ENCODE measurements at places on chromosomes 2 and 18.

GRCh38 chr2:219658874-219659273 is 31.4 kb downstream of the SLC4A3 start:
- no peak for DNase-seq

DNA sequence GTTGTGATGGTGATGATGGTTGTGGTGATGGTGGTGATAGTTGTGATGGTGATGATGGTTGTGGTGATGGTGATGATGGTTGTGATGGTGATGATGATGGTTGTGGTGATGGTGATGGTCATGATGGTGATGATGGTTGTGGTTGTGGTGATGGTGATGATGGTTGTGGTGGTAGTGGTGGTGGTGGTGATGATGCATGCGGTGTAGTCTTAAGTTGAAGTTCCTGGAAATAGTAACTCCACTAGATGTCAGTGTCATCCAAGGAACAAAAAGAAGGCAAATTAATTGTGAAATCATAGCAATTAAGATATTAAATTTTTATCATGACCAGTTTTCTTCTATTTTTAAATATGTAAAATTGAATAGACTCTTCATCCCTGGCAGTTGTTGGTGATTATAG is 309.2 kb downstream of the AGAP1 start:
- DNase-seq, result no peak

DNA sequence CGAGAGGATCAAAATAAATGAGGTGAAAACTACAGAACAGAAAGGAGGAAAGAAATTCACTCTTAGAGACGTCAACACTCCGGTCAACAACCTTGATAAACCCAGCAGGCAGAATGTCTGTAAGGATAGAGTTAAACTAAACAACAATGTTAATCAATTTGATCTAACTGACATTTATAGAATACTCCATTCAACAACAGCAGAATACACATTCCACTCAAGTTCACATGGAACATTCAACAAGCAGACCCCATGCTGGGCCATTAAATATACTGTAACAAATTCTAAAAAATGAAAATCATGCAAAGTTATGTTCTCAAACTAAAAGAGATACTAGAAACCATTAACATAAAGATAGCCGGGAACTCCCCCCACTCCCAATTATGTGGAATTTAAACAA is 41.8 kb downstream of the FAM210A start:
- DNase-seq, result no peak

GRCh38 chr2:222904557-222905258 is 43.9 kb downstream of the ACSL3 start:
- DNase-seq, result no peak

DNA sequence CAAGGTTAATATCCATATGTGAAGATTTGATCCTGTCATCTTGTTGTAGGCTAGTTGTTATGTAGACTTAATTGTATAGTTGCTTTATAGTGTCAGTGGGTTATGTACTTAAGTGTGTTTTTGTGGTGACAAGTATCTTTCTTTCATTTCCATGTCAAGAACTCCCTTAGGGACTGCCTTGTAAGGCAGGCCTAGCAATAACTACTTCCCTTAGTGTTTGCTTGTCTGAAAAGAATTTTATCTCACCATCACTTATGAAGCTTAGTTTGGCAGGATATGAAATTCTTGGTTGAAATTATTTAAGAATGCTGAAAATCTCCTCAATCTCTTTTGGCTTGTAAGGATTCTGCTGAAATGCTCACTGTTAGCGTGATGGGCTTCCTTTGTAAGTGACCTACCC is 467.6 kb downstream of the CDH2 start:
- DNase-seq, result no peak

- DNase-seq, result no peak
Observed at GRCh38 chr2:161650116-161651015, 26.1 kb downstream of the SLC4A10 start.

- DNase-seq, result no peak
Observed at GRCh38 chr2:175187378-175187777, 5.9 kb upstream of the ATP5MC3 start.

DNA sequence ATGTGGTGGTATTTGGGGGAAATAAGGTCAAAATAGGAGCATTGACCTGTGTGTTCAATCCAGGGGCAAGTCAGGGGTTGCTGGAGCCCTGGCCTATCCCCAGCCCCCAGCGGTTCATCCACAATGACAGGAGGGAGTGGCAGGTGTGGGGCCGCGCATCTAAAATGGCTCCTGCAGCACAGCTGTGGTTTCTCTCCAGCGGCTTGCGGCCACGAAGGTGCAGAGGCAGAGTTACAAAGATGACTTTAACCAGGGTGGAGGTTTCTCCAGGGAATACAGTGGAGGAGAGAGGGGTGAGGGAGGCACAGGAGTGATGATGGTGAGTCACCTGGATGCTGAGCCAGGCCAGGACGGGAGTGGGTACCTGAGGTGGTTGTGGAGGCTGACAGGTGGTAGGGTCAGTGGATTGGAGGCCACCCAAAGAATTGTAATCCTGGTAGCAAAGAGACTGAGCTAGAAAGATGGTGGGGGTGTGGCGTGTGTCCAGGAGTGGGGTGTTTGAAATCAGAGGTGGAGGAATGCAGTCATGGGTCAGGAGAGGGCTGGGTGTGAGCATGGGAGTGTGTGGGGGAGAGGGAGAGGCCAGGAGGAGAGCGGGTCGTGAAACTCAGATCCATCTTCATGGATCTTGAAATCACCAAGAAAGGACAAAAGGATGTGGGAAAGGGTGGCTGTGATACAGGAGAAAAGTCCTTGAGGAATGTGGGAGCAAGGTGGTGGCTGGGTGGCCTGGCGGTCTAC is 83.2 kb downstream of the CTIF start:
- DNase-seq, result no peak

GRCh38 chr18:13501891-13502290 is 224.5 kb downstream of the FAM210A start:
- peak; percentile 6 for DNase-seq

Data from activated CD4-positive, CD25-positive, alpha-beta regulatory T cell treated with anti-CD3 and anti-CD28 coated beads, Interleukin-2, amount 50 U/mL, for 16 hours (primary cell).